ENCODE measurements at places on chromosomes 3 and 15.

DNA sequence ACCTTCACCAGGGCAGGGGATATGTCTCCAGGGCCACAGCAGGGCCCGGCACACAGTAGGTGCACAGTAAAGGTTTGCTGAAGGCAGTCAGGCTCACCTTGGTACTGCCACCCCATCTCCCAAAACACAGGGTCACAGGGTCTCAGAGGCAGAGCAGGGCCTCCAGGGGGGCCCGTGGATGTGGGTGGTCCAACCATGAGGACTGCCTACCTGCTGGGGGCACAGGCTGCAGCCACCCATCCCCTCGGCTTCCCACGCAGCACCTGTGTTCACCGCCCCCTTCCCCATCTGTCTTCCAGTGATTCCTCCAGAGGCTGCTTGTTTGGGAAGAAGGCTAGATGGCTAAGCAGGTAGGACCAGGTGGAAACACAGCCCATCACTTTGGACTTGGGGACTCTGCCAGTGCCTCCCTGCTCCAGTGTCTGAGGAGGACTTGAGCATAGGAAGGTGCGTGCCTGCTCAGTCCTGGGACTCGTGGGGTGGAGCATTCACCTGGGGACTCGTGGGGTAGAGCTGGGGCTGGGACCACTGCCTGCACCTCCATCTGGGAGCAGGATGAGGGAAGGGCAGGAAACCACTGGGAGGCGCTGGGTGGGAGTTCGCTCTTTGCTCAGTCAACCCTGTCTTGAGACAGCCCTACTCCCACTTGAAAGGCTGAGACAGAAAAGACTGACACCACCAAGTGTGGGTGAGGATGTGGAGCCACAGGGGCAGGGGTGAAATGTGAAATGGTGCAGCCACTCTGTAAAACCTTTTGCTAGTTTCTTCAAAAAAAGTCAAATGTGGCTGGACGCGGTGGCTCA is 18.8 kb upstream of the PLXND1 start:
- H3K27me3 ChIP-seq = no peaks in the 10 kb centered on the region
- peaks cover 6% of the 10 kb centered on the region for H3K4me1 ChIP-seq
- H3K4me3 ChIP-seq = peak overlapping the region; percentile 59
- no peaks in the 10 kb centered on the region for H3K36me3 ChIP-seq
- peak overlapping the region; percentile 83 for H3K27ac ChIP-seq

- no peaks in the 10 kb centered on the region for H3K36me3 ChIP-seq
- H3K27ac ChIP-seq = no peak overlapping the region
- H3K4me3 ChIP-seq = no peak overlapping the region
- DNase-seq = no peak
- no peaks in the 10 kb centered on the region for H3K4me1 ChIP-seq
Measured at GRCh38 chr3:178359728-178360127, 176.5 kb upstream of the KCNMB2 start.

GRCh38 chr15:39426552-39427532 is 154.0 kb upstream of the THBS1 start:
- peaks cover 18% of the 10 kb centered on the region for H3K4me1 ChIP-seq
- H3K4me3 ChIP-seq = peak overlapping the region; percentile 31
- peak; percentile 90 for DNase-seq
- H3K36me3 ChIP-seq = no peaks in the 10 kb centered on the region

DNA sequence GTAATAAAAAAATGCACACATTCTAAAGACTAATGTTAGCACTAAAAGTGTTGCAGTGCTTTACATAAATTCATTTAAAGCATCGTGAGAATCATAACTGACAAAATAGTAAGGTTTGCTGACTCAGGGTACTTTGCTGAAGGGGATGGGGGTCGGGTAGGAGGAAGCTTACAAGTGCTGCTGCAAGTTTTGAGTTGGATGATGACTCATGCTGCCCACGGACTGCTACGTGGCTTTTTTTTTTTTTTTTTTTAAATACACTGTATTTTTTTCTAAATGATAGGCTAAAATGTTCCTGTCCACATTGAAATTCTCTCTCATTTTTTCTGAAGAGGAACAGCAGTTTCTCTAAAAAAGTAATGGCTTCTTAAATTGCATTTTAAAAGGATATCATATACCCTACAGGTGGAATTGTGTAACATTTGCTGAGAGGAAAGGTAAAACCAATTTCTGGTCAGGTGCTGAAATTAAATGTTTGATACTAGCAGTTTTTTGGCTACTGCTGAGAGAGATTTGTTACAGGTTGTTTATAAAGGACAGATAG is 2.2 kb downstream of the MAPK6 start:
- H3K4me1 ChIP-seq = peaks cover 8% of the 10 kb centered on the region
- DNase-seq = peak; percentile 73
- peak overlapping the region; percentile 75 for H3K27ac ChIP-seq
- H3K36me3 ChIP-seq = peaks cover 5% of the 10 kb centered on the region
- H3K27me3 ChIP-seq = no peaks in the 10 kb centered on the region

DNA sequence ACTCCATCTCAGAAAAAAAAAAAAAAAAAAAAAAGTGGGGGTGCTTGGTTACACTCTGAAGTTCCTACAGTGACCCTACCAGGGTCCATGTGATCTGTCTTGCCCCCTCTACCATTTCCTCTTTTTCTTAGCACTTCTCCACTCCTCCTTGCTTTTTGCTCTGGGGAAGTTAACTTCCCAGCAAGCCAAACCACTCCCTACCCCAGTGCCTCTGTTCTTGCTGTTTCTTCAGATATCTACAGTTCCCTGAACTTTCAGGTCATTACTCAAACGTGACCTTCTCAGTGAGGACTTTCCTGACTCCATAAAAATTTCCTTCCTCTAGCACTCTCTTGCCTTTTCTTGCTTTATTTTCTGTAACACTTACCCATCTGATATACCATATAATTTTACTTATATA is 61.1 kb upstream of the GCNT3 start:
- no peak overlapping the region for H3K27ac ChIP-seq

GRCh38 chr3:35263477-35263876 is 375.8 kb upstream of the ARPP21 start:
- no peak for DNase-seq
- H3K36me3 ChIP-seq = no peaks in the 10 kb centered on the region
- no peak overlapping the region for H3K27ac ChIP-seq

DNA sequence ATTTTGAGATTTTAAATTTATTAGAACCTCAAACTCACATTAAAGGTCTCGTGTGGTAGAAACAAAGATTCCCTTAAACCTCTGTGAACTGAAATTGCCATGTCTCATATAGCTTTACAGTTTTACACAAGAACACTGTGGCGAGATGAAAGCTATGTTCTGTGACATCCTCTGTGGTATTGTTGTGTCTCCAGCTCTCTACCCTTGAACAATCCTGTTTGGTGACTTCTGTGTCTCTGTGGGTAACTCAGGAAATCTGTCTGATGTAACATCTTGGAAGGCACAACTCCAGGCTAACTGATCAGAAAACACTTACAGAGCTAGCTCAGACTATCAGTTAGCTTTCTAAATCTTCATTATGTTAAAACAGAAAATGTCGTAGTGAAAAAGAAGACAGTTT is 318.8 kb upstream of the GBE1 start:
- no peaks in the 10 kb centered on the region for H3K27me3 ChIP-seq
- no peak overlapping the region for H3K4me3 ChIP-seq
- H3K4me1 ChIP-seq = peaks cover 12% of the 10 kb centered on the region
- no peaks in the 10 kb centered on the region for H3K36me3 ChIP-seq

GRCh38 chr15:50083424-50084025 is 35.5 kb downstream of the ATP8B4 start:
- H3K4me3 ChIP-seq = no peak overlapping the region
- H3K27ac ChIP-seq = no peak overlapping the region
- no peaks in the 10 kb centered on the region for H3K4me1 ChIP-seq
- no peak for DNase-seq

GRCh38 chr3:55620351-55621025 is 133.4 kb upstream of the WNT5A start:
- DNase-seq = peak; percentile 32
- no peak overlapping the region for H3K4me3 ChIP-seq

GRCh38 chr15:74961616-74962015 is 5.0 kb upstream of the RPP25 start:
- H3K27ac ChIP-seq = no peak overlapping the region
- H3K27me3 ChIP-seq = no peaks in the 10 kb centered on the region
- H3K4me1 ChIP-seq = no peaks in the 10 kb centered on the region
- no peaks in the 10 kb centered on the region for H3K36me3 ChIP-seq
- no peak for DNase-seq
- no peak overlapping the region for H3K4me3 ChIP-seq

DNA sequence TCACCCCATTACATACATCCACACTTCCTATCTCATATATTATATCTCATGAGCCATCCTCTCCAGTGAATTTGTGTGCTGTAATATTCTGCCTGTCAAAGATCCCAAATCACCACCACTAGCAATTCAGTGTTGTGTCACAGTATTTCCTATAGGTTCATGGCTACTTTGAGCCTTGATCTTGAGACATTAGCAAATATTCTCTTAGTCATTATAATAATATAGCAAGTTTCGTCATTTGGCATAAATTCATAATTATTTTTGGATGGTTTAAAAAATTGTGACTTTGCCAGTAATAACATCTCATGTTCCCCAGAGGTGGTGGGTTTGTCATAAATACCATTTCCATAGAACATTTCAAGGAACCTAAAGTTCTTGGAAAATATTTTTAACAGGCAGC is 47.7 kb downstream of the CMSS1 start:
- no peaks in the 10 kb centered on the region for H3K27me3 ChIP-seq
- H3K4me3 ChIP-seq = no peak overlapping the region
- peaks cover 15% of the 10 kb centered on the region for H3K36me3 ChIP-seq
- no peak overlapping the region for H3K27ac ChIP-seq
- DNase-seq = no peak
- peaks cover 22% of the 10 kb centered on the region for H3K4me1 ChIP-seq

DNA sequence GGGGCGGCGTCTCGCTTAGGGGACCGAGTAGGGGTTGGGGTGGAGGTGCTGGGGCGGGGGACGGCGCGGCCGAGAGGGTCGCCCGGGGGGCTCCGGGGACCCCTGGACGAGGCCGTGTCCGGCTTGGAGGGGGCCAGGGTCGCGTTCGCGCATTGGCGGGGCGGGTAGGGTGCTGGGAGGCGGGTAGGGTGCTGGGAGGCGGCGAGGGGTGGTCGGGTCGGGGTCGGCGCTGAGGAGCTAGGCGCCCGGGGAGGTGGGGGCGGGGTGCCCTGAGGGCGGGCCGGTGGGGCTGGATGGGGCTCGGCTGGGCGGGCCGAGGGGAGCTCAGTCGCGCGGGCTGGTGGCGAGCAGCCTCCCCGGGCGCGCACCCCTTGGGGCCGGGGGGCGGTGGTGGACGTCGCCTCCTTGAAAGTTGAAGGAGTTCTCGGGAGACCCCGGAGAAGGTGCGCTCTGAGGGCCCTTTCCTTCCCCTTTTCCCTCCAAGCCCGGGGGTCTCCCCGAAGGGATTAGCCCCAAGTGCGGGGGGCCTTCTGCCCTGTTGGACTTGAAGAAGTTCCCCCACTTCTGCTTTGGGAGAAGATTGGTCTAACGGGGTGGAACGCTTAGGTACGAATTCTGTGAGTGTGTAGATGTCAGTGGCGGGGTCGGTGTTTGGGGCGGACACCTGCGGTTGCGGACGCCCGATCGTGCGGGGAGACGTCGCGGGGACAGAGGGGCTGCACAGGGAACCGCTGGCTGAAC is 543 bp downstream of the MEF2A start:
- H3K27me3 ChIP-seq = no peaks in the 10 kb centered on the region
- peak overlapping the region; percentile 80 for H3K27ac ChIP-seq
- peak overlapping the region; percentile 85 for H3K4me3 ChIP-seq
- peak; percentile 48 for DNase-seq
- no peaks in the 10 kb centered on the region for H3K36me3 ChIP-seq

GRCh38 chr3:23565041-23565775 is 240.5 kb upstream of the UBE2E1 start:
- H3K27ac ChIP-seq = no peak overlapping the region
- DNase-seq = no peak
- H3K4me3 ChIP-seq = no peak overlapping the region
- no peaks in the 10 kb centered on the region for H3K36me3 ChIP-seq
- no peaks in the 10 kb centered on the region for H3K27me3 ChIP-seq

DNA sequence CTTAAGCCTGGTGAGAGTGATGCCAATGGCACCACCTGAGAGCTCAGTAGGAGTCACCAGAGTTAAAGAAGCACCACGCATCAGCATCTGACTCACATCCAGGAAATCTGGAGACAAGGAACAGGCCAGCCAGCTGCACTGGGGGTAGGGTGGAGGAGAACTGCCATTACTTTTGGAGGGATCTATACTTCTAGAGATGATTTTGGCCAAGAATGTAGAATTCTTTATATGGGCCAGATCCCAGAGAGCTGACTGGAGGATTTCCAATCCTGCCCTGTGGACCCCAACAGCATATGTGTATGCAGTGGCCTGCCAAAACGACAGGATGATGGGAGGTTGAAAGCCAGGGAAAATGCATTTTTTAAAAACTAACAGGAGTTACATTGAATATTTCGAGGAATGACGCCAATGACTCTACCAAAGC is 29.8 kb downstream of the CCR3 start:
- DNase-seq = no peak
- H3K4me1 ChIP-seq = no peaks in the 10 kb centered on the region
- H3K4me3 ChIP-seq = no peak overlapping the region
- no peak overlapping the region for H3K27ac ChIP-seq
- no peaks in the 10 kb centered on the region for H3K27me3 ChIP-seq

DNA sequence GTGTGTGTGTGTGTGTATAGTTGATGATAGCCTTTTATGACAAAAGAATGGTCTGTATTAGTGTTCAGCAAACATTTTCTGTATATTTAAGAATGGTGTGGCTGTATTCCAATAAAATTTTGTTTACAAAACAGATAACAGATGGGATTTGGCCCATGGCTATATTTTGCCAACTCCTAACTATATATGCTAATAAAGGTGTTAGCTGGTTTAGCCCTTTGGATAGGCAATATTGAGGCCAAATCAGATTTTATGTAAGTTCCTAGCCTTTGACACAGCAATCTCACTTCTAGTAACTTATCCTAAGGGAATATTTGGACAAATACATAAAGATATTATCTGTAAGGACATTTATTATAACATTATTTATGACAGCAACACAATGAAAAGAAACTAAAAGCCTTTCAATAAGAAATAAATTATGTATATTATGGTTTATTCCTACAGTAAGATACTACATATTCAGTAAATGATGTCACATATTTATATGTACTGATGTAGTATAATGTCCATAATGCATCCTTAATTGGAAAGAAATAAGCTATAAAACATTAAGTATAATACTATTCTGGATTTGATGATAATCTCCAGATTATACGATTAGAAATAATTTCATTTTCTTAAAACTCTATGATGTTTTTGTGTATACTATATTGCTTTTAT is 264.0 kb downstream of the RBMS3 start:
- no peak overlapping the region for H3K4me3 ChIP-seq
- DNase-seq = no peak
- no peak overlapping the region for H3K27ac ChIP-seq
- no peaks in the 10 kb centered on the region for H3K36me3 ChIP-seq
- no peaks in the 10 kb centered on the region for H3K27me3 ChIP-seq
